ENCODE measurements at places on chromosomes 2 and 18.

GRCh38 chr2:217288472-217289063 is 428.7 kb upstream of the TNP1 start:
- DNase-seq: no peak

DNA sequence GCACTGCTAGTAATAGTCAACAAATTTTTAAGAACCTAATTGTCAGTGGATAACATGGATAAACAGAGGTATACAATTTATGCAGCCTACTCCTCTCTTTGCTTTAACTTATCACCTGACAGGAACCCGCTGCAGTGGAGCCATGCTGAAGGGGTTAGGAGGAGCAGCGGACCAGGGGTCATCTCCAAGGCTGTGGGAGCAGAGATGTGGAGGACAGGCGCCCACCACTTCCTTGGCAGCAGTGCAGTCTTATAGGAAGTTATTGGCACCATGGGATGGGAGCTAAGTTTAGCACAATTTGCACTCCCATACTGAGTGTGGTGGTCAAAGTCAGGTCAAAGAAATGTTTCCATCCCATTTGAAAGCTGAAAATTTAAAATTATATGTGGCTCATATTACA is 35.6 kb downstream of the HDLBP start:
- DNase-seq: no peak

DNA sequence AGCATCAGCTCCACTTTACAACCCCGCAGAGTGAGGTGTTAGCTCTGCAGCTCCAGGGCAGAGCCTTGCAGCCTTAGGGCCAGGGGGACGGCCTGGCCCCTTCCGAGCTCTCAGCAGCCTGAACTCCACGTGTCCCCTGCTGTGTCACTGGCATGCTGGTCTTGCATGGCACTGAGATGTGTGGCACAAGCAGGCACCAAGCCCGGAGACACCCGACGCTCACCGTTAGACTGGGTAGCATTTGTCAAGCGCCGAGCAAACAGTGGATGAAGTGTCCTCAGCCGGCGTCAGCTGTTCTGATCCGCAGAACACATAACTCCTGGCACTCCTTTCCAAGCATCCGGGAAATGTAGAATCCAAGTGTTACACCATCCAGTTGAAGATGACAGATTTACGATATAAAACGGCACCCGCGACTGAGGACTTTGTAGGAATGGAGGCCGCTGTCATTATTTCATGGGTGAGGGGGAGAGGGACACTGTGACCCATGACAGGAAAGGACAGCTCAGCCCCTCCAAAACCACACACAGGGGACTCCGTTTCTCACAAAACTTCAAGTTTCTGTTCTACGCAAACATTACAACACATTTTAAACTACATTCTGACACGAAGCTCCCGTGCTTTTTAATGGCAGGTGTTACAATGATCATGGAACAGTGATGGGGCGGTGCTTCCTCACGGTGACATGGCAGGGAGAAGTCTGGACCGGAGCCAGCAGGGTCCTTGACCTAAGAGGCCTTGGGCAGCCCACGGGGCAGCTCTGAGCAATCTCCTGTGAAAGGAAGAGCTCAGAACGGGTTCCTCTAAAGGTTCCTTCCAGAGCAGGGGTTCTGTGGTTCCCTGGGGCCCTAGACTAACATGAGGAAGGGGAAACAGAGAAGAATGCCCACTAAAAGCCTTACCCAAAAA is 89.4 kb downstream of the HDAC4 start:
- peak; percentile 70 for DNase-seq

DNA sequence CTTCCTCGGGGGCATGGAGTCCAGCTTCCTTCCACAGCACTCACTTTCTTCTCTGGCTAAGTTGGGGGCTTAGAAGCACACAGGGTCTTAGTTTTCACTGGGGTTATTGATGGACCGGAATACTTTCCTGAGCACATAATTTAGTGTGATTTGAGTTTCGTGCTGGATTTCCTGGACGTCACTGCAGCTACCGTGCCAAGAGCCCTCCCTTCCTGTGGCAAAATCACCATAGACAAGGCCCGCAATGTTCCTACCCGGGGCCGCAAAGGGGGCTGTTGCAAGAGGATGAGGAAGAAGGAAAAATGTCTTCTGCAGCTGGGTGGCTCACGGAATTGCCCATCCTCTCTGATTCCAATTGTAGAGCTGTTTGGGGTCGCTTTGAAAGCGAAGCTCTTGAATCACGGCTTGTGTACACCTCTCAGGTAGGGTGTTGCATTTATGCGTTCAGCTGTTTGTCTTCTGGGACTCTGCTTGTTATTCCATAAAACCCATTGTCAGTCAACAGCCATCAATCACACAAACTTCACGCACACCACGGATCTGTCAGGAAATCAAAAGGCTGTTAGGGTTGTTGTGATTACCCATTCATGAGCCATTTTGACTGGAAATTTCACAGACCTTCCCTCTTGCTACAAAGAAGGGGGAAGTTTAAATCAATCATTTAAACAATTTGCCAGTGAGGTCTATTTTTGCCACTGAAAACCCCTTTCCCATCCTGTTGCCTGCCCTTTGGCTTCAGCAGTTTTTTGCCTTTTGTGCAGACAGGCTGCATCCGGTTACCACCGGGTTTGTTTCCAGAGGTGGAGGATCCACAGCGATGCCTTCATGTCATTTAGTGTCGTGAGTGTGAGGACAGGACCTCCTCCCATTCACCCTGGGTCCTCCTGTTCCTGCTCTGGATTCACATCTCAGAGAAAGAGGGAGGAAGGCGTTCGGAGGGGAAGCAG is 36.0 kb downstream of the SMIM21 start:
- DNase-seq: no peak

DNA sequence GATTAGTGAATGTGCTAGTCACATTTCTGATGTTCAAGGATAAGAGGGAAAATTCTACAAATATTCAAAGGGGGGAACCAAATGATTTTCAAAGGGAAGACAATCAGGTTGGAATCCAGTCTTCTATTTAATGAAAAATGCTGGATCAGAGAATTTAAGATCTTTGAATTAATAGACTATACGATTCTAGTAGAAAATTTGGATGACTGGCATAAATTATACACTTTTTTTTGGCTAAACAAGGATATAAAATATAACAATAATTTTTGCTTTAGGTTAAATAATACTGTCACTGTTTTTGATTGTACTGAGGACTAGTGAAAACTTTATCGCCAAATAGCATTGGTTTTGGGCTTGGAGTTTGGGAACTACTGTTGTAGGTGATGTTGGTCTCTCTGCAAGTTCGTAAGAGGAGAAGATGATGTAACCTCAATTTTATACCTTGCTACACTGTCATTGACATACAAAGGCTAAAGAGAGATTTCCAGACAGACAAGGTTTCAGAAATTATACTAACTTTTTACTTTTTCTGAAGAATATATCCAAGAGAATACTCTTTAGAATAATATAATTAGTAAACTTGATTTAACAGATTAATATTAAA is 51.3 kb downstream of the NCOA1 start:
- no peak for DNase-seq

- no peak for DNase-seq
Measured at GRCh38 chr2:70855667-70856066, 20.1 kb upstream of the CD207 start.

GRCh38 chr2:116979916-116980764 is 834.4 kb upstream of the DDX18 start:
- no peak for DNase-seq

- peak; percentile 13 for DNase-seq
Measured at GRCh38 chr2:2922156-2922555, 455.5 kb downstream of the EIPR1 start.

GRCh38 chr2:54008439-54008838 is 37.6 kb upstream of the PSME4 start:
- no peak for DNase-seq

GRCh38 chr2:42050703-42051542 is 3.1 kb downstream of the PKDCC start:
- no peak for DNase-seq

GRCh38 chr2:227818675-227819397 is 5.2 kb downstream of the CCL20 start:
- peak; percentile 69 for DNase-seq

GRCh38 chr2:39631718-39632117 is 34.0 kb upstream of the TMEM178A start:
- no peak for DNase-seq

DNA sequence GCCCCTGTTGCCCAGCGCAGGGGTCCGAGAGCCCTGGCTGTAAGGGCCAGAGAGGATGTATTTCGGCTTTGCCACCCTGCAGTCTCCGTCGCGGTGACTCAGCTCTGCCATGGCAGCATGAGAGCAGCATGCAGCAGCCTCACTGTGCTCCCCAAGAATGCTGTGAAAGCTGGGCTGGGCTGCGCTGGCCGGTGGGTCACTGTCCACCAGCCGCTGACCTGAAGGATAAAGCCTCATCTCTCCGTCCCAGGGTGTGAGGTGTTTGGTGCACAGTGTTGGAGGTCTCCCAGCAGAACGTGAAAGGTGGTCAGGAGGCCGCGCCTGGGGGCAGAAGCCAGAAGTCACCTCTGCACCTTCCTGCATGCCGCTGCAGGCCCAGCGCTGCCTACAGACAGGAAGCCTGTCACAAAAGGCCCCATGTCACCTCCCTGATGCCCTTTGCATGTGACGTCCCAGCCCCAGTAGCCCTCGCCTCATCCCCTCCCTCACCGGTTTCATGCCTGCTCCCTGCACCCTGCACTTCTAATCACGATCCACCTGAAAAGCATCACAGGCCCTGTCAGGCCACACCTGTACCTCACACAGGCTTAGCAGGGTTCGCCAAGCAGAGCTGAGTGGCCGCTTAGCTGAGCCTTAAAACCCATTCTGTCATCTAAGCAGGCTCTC is 342.1 kb downstream of the EIPR1 start:
- DNase-seq: no peak

GRCh38 chr18:35494251-35495220 is 3.2 kb downstream of the INO80C start:
- DNase-seq: no peak

- no peak for DNase-seq
Measured at GRCh38 chr2:157466764-157467163, 22.9 kb upstream of the CYTIP start.

DNA sequence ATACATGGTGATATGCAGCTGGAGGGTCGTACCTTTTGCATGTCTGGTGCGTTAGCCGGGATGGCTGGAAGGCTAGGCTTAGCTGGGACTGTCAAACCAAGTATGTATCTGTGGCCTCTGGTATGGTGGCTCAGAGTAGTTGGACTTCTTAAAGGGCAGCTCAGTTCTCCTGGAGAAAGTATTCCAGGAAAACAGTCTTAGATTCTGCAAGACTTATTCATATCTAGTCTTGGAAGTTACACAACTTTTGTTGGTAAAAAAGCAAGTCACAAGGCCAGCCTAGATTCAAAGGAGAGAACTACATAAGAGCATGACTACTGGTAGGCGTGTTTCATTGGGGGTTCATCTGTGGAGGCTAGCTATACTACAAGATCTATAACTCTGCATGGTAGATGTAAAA is 45.5 kb downstream of the EML4 start:
- no peak for DNase-seq

DNA sequence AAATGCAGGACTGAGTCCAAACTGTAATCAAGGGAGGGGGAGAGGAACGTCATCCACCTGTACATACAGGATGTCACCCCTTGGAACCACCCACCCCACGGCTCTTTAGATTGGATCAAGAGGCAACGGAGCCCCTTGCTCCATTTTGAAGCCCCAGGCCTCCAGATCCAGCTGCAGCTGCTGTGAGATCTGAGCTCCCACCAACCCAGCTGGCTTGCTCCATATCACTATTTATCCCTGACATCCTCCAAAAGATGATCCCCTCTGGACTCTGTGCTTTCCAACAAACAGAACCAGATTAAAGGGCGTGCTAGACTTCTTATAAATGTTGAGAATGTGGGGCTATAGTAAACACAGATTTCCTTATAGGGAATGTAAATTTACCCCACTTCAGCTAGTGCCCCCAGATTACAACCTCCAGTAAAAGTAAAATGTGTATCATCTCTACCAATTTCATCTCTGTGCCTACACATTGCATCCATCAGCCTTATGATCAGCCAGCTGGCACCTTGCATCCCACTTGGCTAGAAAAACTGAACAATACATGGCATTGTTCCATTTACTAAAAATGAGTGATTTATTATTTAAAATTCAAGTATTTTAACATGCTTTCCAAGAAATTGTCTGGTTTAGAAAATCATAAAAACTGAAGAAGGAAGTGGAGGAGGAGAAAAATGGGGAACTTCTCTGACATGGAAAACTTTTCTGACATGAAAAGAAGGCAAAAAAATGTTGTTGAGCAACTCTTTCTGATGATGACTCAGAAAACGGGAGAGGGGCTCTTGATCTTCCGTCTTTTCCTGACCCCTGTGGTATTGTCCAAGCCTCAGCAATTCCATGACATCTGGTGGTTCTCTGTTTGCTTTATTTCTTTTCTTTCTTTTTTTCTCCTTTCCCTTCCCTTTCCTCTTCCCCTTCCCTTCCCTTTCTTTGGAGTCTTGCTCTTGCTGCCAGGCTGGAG is 262.6 kb upstream of the THUMPD2 start:
- no peak for DNase-seq

GRCh38 chr18:50749421-50749820 is 70.4 kb downstream of the MRO start:
- DNase-seq: no peak

DNA sequence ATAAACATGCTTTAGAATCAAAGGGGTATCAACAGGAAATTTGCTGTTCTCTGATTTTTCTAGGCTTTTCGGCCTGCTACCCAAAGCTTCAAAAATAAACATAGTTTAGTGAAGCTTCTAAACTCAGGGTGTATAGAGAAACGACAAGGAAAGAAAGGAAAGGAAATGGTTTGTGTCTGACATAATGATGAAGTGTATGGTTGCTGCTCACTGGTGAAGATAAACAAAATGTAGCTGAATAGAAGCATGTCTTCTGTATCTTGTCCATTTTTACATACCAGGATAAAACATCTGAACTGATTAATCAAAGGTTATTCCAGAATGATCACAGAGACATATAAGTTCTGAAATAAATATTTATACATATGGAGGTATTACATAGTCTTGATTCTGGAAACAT is 1324.6 kb upstream of the NRXN1 start:
- DNase-seq: no peak

- DNase-seq: no peak
Measured at GRCh38 chr2:200747668-200748618, 63.8 kb upstream of the BZW1 start.

DNA sequence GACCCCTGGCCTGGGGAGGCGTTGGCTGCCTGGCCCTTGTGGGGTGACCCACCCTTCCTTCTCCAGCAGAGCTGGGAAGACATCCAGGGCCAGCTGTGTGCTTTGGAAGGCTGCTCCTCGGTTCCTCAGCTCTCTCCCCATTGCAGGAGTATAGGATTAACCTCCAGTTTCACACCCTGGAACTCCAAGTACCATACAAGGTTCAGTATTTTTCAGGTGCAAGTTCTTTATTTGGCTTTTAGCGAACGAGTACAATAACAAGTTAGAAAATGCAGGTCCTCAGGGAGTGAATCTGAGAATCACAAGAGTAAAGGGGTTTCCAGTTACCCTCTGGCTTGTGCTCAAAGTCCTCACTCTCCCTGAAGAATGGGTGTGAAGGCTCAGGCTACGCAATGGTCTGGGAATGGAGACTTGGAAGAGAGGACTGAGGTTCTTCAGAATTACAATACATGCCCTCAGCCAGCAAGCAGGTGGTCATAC is 101.2 kb downstream of the APOB start:
- DNase-seq: no peak

- DNase-seq: no peak
Measured at GRCh38 chr2:186126181-186126580, 359.9 kb upstream of the ZC3H15 start.

GRCh38 chr2:120452131-120452530 is 106.2 kb downstream of the INHBB start:
- DNase-seq: no peak

All from Right ventricle myocardium superior (tissue), 1 donor.